ENCODE measurements at places on chromosomes 2 and 18.

- no peak for DNase-seq
Observed at GRCh38 chr2:233448220-233448559, 93.9 kb downstream of the DGKD start.

DNA sequence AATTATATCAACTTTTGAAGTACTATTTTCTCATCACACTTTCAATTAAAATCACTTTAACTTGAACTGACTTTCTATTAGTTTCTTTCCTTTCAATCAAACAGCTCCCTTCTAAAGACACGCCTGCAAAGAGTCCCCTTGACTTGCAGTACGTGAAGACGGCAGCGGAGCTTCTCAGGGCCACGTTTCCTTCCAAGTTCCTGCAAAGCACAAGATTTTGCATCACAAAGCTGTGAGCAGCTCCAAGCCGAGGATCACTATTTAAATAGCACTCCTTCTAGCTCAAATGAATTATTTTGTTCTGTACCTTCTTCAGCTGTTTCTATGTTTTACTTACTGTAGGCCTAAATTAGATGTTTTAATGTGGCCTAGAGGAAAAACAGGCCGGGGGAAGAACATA, 30.8 kb downstream of the SH3YL1 start:
- DNase-seq: no peak

DNA sequence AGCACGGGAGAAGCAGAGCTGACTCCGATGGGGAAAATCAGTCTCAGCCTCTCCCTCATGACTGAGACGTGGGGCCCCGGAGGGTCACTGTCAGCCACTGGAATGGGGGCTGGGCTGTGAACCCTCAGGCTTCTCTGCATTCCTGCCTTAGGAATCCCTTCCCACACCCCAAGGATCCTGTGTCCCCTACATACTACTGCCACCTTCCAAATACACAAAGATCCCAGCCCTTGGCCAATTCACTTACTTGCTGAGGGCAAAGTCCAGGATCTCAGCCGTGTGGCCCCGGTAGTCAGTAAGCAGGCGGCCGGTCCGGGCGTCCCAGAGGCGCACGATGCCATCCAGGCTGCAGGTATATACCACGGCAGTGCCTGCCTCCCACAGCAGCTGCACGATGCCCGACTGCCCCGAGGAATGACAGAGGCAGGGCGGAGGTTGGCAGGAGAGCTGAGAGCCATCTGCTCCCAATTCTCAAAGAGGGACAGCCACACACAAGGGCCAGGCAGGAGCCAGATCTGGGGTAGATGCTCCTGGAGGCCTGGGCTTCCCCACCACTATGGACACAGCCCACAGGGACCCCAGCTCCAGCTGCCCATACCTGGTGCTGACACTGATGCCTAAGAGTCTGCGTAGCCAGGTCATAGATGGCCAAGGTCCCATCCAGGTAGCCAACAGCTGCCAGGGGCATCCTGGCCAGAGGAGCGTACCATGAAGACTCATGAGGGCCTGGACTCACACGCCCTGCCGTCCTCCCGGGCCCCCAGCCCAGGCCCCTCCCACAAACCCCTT, 4.2 kb downstream of the GPBAR1 start:
- DNase-seq: no peak

DNA sequence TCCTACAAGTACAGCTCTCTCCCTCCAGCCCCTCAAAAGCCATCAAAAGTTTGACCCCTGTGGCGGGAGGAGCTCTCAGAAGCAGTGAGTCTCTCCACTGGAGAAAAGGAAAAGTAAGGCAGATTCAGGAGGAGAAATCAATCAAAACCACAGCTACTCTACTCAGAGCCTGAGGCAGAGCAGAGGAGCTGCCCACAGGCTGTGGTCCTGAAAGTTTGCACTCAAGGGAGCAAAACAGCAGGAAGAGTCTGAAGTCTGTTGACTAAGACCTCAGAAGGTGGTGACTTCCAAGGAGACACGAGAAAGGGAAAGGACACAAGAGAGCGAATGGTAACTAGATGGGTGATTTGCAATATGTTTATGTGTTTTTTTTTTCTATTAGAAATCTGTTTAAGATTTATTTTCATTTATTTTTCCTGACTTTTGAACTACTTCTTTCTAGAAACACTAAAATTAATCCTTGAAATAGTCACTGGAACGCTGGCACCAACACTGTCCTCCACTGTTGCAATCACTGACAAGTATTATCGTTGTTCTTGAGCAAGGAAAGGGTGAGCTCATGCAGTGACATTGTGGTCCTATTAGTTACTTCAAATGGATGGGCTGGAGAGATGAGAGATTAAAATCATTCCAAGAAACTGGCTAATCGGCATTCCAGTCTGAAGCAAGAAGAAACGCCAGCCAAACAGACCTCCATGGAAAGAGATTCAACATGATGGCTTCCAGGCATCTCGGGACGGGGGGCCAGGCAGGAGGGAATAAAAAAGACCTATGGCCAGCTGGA, 35.8 kb downstream of the PID1 start:
- no peak for DNase-seq

GRCh38 chr2:165453561-165454094, 15.9 kb upstream of the CSRNP3 start:
- DNase-seq: no peak

DNA sequence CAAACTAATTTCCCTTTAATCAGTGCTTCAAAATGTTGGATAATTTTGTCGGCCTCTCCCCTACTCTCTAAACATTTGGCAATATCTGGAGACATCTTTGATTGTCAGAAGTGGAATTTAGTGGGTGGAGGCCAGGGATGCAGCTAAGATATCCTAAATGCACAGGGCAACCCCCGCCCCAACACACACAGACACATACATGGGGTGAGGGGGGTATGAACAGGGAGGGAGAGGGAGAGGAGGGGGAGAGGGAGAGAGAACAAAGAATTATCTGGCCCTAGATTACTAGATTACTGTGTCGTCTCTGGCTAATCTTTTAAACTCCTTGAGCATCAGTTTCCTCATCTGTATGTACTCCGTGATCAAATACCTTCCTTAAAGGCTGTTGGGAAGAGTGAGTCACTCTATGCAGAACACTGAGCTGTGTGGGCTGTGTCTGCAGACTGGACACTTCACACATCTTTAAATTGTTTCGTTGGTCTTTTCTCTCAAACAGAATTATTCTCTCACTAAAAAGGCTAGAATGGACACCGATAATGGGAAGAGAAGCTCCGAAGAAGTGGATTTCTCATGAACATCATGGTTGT, 2.9 kb downstream of the RNF149 start:
- DNase-seq: no peak

All from globus pallidus (tissue), 1 donor.